Kidney tubule cell (primary cell): ENCODE measurements at places on chromosomes 3 and 15.

DNA sequence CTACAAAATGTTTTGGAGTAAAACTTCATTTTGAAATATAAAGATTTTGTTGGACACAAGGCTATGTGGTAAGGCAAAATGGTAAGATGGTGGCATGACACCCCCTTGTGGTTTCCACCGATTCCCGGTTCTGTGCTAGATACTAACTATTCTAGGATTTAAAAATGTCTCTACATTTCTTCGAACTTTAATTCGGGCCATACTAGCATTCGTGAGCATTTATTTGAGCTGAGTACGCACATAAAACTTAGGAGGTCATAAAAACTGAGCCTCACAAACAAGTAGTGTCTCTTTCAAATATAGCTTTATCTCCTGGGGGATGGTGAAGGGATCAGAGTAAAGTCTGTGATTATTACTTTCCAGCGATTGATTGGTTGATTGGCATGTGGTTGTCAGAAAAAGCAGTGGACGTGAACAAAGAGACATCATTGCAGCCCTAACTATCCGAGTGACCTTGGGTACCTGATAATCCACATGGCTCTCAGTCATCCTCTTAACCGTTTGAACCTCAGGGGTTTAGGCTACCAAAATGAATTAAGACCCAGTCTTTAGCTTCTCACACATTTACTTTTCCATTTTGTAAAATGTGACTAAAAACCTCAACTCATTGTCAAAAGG is 1.1 kb upstream of the ZNF639 start:
- peak; percentile 30 for DNase-seq

DNA sequence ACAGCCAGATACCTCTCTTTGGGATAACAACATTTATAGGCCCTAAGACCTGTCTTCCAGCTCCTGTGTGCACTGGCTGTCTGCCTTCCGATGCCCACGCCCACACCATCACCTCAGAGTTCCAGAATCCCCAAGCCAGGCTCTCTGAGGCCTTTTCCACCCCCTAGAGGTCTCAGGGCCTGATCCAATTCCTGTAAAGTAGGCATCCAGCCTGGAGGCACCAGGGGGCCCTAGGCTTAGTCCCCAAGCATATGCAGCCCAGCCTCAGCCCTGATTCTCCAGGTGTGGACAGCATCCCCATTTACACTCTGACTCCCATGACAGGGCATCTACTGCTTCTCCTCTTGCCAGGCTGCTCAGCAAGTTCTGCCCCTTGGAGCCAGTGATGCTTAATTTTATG is 72.7 kb upstream of the CORO2B start:
- DNase-seq: no peak

GRCh38 chr3:194270627-194271459 is 80.3 kb downstream of the CPN2 start:
- peak; percentile 69 for DNase-seq

DNA sequence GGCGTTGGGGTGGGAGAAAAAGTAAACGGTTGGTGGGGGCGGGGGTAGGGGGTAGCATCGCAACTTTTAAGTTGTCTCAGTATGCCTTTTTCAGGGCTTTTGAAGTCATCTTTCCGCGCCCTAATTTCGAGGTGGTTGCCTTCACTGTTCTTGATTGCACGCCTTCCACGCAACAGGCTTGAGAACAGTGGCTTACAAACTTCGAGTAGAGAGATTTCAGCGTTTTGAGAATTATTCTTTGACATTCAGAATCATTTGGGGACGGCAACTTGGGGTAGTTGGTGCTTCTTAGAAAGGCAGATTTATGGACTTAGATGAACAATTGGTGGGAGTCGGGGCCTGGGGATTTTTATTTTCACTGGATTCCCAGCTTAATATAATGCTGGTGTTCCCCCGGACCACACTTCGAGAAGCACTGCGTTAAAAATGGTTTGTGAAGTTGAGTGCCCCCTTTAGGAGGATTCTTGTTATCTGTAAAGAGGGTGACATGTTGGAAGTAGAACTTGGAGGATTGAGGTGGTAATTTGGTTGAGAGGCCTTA is 880 bp downstream of the PPP4R2 start:
- DNase-seq: peak; percentile 66

DNA sequence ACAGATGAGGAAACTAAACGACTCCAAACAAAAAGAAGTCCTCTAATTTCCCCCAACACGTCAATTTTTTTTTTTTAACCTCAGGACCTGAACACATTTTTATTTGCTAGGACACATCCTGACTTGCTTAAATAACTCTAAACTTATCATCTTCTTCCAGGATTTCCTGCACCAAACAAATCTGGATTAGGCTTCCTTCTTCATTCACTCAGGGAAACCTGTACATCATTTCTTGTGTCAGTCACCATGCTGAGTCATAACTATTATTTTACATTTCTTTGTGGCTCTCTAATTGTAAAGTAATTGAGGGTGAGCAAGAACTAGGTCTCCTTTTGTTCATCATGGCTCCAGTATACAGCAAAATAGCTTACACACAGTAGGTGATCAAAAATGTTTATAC is 433.4 kb upstream of the GBE1 start:
- DNase-seq: no peak

DNA sequence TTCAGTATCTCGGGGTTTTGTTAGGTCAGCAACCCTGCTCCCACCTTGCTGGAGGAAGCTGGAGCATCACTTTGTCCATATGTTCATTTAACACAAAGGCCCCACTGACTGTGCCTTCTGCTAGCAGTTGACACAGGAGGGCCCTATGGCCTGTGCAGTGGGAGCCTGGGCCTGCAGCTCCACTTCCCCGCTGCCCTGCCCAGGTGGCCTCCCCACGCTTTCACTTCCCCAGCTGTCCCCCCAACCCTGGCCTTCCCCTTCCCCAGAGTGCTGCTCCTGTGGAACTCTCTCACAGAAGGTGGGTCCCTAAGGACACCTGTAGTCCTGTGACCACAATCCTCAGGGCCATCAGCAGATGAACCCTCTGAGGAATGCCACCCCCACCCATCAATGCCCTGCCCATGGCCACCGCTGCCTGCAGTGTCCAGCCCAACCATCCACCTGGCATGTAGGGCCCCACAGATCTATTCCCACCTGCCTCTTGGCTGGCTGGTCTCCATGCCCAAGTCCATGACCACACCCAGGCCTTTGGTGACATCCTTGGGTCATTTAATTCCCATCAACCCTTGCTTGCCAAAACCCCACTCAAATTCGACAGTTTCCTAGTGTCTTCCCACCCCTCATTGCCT is 13.5 kb downstream of the TBC1D21 start:
- no peak for DNase-seq

DNA sequence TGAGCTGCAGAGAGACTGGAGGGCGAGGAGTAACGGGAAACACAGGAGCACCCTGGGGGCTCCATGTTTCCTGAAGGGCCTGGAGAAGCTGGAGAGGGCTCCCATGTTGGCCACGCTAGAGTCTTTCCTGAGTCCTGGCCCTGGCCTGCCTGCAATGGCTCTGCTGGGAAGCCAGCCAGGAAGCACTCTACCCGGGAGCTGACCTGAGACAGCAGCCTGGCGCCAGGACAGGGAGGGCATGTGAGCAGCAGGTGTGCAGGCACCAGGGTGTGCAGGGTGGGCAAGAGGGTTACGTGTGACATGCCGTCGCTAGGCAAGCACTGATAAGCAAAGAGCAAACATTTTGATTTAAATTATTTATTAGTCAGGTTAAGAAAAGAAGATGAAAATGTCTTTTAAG is 301.4 kb downstream of the OCA2 start:
- no peak for DNase-seq

GRCh38 chr3:45412763-45413162 is 24.4 kb downstream of the LARS2 start:
- peak; percentile 41 for DNase-seq

DNA sequence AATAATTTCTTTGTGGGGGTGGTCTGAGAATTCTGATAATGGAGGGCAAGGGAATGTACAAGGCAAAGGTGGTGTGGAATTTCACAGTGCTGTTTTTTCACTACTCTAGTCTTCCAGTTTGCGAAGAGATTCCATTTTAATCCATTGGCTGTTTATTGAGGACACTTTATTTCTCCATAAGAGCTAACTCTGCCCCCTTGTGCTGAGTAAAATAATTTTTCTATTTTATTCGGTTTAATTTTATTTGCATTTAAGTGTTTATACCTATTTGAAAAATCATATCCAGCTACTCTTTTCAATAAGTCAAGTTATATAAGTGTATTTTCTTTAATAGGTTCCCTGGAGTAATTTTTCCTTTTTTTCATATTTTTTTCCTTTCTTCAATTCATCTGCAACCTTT is 840.1 kb downstream of the TUSC7 start:
- DNase-seq: peak; percentile 6

DNA sequence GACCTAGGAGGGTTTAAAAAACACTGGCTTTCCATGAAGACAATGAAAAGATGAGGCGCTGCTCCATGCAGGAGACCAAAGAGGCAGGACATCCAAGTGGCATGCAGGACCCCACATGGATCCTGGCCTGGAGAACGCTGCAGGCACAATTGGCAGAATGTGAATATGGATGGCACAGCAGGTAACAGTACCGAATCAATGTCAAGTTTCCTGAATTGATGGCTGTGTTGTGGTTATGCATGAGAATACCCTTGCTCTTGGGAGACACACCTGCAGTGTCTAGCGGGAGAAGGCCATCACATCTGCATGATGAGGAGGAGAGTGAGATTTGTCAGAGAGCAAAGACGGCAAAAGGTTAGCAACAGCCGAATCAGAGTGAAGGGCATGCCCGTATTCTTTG is 74.3 kb upstream of the SEC13 start:
- DNase-seq: no peak
